Hematopoietic multipotent progenitor cell treated with erythropoietin and hydrocortisone succinate and interleukin-3 and kit ligand, for 4 days (in vitro differentiated cells): ENCODE measurements at places on chromosomes 6 and 20.

GRCh38 chr6:10269814-10270472 is 144.9 kb downstream of the TFAP2A start:
- DNase-seq: no peak

DNA sequence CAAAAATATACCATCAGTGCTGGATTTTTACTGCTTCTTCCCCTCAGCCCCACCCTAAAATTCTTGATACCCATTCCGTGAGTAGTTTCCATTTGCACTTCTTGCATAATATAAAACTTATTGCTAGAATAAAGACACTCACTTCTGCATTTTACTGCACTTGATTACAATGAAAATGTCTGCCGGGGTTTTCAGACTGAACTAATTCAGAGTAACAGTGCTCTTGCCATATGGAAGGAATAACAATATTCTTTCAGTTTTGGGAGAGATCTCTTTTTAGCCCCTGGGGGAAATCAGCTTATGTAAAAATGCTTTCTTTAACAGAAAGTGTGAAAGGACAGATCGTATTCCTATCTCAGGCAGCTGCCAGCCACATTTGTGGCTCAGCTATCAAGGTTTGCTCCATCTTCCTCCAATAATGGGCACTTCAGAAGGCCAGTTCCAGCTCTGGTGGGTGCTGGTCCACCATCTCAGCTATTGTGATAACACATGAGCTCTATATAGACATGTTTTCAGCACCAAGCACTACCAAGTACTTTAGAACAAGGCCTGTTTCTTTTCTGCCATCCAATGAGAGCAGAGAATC is 8.9 kb downstream of the SMLR1 start:
- no peak for DNase-seq

DNA sequence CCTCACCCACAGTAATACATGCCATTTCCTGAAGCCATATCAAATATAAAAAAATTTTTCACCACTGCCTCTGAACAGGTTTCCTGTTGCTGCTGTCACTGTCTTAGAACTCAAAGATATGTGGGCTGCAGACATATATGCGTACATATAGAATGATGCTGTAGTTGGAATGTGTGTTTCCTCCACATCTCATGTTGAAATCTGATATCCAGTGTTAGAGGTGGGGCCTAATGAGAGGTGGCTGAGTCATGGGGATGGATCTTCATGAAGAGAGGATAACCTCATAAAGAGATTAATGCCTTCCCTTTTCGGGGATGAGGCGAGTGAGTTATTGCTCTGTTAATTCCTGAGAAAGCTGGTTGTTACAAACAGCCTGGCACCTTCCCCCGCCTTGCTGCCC is 7.7 kb upstream of the SCP2D1 start:
- no peak for DNase-seq

DNA sequence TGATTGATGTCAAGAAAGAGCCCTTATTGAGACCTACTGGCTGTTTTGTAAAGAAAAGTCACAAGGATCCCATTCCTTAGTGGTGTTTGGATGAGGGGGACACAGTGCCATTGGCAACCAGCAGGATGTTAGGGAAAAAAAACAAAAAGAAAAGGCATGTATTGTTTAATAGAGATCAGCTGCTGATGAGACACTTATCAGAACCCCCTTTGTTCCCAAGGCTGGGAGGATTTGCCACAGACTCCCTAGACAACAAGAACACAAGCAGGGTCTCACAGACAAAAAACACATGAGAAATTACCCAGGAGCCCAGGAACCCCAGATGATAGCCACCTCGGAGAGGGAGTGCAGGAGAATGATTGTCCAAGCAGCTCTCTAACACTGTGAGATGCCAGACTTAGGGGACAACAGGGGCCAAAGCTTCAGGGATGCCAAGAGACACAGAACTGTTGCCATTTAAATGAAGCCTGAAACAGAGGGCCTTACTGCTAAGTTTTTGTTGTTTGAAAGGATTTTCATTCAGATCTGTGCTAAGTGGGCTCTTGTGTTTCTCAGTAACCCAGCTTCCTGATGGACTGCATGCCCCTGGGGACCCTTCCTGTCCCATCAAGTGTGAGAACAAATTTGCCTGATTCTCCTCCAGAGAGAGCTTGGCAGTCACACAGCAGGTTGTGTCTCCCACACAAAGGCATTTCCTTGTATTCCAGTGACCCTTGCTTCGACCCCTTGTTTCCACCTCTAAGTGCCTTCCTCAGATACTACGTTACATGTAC is 48.7 kb upstream of the HEY2 start:
- DNase-seq: no peak

DNA sequence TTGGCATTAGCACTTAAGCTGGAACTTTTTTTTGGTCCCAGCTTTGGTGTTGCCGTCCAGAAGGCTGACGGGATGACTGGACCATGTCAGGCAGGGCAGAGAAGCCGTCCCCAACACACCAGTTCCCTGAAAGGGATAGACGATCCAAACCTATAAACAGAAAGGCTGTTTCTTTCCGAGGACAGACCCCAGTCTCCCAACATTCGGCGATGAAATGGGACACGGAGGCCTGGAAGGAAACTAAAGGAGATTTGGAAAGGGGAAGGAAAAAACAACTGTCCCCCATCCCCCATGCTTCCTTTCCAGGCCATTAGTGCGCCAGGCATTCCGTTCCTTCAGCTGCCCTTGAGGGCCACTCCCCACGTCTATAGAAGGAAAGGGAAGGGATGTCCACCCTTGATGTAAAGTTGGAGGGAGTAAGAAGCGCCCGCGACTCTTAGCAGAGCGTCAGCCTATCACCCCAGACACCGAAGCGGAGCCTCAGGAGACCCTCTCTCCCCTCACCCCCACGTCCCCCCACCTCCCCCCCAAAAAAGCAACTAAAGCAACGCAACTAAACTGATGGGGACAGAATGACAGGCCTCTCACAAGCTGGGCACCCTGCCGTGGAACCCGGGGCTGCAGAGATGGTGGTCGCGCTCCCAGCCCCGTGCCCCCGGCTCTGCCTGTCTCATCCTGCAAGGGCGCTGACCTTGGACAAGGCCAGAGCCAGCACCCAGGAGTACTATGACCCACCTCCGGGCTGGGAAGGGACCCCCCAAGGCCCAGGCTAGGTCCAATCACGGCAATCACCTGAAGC is 638 bp downstream of the BLCAP start:
- no peak for DNase-seq

DNA sequence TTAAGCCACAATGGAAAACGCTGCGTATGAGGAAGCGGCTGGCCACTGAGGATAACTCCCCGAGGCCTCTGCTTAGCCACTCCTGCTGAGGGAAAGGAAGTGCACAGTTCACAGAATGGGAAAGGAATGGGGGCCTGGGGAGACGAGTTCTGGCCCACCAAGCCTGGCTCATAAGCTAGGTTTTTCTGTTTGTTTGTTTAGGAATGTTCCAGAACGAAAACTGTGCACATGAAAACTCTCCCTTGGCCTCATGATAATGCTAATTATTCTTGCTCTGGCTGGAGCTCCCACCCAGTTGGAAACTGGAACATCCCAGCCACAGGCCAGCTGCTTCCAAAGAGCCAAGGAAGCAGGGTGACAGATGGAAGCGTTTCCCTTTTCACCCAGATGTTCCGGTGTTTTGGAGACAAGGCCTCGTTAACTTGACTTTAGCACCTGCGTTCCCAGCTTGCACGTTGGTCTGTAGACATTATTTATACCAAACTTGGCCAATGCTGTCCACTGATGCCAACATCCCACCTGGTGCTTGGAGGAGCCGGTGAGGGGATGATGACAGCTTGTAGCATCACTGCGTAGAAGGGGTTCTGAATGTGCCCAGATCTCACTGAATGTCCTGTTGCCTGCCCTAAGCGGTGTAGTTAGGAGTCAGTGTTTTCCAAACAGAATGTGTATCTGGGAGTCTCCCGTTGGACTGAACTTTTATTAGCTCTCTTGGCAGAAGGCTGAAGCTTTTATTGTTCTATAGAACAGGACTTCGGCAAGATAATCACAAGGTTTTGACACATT is 34.5 kb downstream of the APCDD1L start:
- DNase-seq: no peak

DNA sequence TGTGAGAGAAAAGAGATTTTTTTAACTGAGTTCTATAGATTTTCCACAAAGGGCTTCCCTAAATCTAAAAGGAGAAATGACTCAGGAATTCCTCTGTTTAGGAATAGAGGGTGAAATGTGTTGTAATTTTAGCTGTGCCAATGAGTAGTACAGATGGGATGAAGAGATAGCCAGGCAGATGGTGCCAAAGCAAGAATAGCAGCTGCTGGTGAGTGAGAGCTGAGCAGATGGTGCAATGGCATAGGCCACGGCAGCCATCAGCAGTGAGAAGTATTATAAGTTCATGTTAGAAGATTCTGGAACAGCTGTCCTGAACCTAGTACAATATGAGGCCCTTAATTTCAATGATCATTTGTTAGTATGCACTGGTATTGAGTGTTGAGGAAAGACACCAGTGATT is 40.2 kb upstream of the CRISP1 start:
- DNase-seq: no peak

GRCh38 chr20:50115041-50115512 is 2.1 kb upstream of the UBE2V1 start:
- no peak for DNase-seq

- DNase-seq: no peak
Observed at GRCh38 chr6:70285201-70285600, 17.7 kb downstream of the COL9A1 start.

GRCh38 chr6:157240059-157240959 is 83.0 kb downstream of the TMEM242 start:
- peak; percentile 53 for DNase-seq

GRCh38 chr6:7674291-7674690 is 51.6 kb upstream of the BMP6 start:
- no peak for DNase-seq

DNA sequence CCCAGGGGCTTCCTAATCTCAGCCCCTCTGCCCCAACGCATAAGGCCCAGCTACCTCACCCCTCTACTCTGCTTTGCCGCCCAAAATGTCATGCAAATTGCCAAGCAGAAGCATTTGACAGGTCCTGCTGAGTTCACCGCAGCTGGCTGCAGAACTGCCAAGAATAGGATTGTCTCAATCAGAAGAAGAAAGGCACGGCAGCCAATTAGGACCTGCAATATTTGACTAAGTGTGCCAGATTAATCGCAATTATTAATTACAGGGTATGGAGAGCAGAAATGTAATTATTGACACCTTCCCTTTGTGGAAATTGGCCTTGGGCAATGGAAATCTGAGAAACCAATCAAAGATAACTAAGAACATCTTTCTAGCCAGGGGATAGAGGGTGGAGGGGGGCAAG is 318.6 kb downstream of the LRFN2 start:
- DNase-seq: no peak

DNA sequence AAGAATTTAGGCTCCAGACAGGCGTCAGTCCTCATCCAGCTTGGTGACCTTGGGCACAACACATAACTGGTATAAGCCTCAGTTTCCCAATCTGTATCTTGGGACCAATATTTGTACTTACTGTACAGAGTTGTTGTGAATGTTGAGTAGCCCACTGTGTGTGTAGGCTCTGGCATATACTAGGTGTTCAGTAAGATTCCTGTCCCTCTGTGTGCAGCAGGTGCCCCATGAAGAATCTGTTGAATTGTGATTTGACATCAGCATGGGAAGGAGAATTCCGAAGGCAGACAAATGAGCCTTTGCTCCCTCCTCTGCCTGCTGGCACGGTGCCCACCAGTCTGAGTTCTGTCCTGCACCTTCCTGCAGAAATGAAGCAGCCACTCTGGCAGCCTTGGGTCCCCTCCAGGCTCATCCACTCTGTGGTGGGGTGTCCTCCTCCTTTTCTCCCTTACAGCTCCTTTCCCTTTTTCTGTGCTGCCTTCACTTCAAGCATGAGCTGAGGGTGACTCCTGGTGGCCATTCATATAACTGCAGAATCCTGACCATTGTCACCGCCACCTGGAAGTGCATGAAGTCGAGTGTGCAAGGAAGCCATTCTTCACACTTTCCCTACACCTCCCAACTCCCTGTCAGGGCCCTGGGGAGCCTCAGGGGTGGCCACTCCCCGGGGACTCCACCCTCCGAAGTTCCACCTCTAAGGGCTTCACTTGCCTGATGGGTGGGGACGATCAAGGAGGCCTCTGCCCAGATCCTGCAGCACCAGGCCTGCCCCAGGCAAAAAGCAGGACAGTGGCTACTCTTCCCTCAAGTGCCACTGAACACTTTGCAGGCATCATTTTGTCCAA is 48.2 kb downstream of the MRPL14 start:
- peak; percentile 90 for DNase-seq

DNA sequence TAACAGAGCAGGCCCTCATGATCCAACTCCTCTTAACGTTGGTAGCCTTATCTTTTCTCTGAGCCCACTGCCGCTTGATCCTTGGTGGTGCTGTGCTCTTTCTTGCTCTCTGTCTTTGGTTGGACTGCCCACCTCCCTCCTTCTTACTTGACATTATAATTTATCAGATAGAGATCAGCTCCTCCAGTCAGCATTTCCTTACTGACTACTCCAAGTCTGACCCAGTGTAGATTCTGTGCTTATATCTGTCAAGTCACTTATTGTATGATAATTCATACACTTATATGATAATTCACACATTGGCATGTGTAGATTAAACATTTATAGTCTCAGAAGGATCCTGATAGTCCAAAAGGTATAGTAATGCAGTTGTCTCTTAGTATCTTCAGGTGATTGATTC is 18.1 kb downstream of the PTPRA start:
- DNase-seq: no peak

GRCh38 chr6:29506446-29507067 is 18.8 kb upstream of the MAS1L start:
- DNase-seq: no peak

GRCh38 chr6:107656401-107656800 is 166.5 kb downstream of the SOBP start:
- DNase-seq: no peak

GRCh38 chr6:5012519-5012918 is 8.7 kb upstream of the RPP40 start:
- DNase-seq: no peak

- no peak for DNase-seq
Observed at GRCh38 chr6:136510299-136510698, 39.9 kb downstream of the MAP7 start.

DNA sequence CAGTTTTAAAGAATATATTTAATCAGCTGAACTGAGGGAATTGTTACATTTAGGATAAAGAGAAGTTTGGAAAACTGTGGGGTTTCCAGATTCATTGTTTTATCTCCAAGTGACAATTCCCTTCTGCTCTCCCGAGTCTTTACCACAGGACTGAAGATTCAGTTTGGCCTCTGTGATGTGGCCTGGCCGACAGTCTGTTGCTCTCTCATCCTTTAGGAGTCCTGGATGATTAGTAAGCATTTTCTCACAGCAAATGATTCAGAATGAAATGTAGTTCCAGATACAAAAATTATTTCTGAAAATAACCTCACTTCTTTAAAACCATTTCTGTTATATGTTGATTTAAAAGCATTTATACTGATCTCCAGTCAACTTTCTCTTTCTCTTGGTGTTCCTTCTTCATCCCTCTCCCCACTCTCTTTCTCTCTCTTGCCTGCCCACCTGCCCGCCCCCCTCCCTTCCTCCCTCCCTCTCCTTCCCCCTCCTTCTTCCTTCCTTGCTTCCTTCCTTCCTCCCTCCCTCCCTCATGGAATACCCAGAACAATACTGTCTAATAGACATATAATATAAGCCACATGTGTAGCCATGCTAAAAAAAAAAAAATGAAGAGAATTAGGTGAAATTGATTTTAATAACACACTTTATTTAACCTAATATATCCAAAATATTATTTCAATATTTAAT is 254.9 kb downstream of the PRL start:
- DNase-seq: no peak

- no peak for DNase-seq
Observed at GRCh38 chr6:89356642-89357170, 4.2 kb upstream of the UBE2J1 start.

- DNase-seq: no peak
Observed at GRCh38 chr20:58038123-58038654, 190.3 kb downstream of the ANKRD60 start.

- no peak for DNase-seq
Observed at GRCh38 chr6:128417698-128418097, 102.7 kb downstream of the PTPRK start.

- no peak for DNase-seq
Observed at GRCh38 chr6:19699932-19700331, 137.2 kb upstream of the ID4 start.
